ENCODE measurements at places on chromosomes 3 and 15. TPM values are rescaled to one million over a fixed set of nuclear protein-coding genes. Genes with fewer than 3 reads are reported as not detected.

Gene C3orf85
- not detected for total RNA-seq

Gene REC114
- not detected for total RNA-seq

Gene ADGRG7
- total RNA-seq: not detected

Gene UBE2E2
- total RNA-seq: 5.0 TPM

DNA sequence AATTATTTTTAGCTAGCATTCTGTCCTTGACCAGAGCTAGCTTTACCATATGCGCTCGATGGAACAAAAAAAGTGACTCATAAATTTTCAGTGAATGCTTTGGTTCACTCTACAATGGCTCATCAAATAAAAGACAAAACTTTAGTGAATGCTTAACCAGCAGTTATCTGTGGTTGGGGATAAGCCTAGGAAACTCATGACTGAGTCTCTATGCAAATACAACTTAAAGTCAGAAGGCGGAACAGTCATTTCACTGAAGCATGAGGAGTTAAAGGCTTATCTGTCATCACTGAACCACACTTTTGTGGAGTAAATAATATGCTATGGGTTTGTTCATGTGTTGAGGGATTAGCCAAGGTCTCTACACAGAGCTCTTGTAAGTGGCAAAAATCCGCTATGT is 308.4 kb downstream of the SQOR start:
- no peaks in the 10 kb centered on the region for H3K27me3 ChIP-seq
- no peak overlapping the region for H3K4me3 ChIP-seq
- no peaks in the 10 kb centered on the region for H3K4me1 ChIP-seq
- H3K36me3 ChIP-seq: no peaks in the 10 kb centered on the region
- no peak overlapping the region for H3K27ac ChIP-seq

DNA sequence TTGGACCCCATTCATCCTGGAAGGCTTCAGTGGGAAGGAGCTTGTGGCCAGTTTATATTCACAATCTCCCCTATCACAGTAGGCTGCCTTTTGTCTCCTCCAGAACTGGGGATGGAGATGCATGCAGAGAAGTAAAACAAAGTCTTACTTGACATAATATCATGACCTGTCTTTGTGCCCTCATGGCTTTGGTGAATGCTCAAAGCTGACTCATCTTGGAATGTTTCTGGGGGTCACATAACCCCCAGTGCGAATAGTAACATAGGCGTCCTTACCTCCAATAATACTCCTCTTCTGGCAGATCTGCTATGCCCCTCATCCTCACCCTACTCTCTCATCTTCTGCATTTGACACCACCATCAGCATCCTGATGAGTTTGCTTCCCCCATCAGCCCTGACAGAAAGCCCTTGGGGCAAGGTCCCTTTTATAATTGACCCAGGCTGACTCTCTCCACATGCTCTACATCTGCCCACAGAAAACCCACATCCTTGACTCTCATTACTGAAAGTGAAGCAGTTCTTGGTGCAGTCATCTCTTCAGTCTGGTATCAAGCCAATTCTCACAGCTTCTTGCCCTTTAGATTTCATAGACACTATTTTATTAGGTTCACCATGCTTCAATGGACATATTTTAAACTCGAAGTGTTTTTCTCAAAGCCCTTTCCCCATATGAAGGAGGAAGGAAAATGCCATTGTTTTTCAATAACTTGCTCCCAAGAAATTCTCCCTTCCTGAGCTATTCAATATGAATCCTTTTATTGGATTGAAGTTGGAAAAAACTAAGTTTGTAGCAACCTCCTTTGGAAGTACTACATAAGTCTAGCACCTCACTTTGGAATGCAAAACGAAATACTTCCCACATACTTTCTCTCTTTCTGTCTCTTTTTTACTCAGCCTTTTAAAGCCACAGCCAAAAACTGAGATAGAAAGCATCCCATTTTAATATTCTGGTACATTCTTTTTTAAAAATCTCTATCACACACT is 36.6 kb downstream of the OSTN start:
- no peak for DNase-seq
- no peak overlapping the region for H3K4me3 ChIP-seq
- no peaks in the 10 kb centered on the region for H3K36me3 ChIP-seq
- no peak overlapping the region for H3K27ac ChIP-seq

- peaks cover 64% of the 10 kb centered on the region for H3K27me3 ChIP-seq
- H3K4me3 ChIP-seq: no peak overlapping the region
- peaks cover 1% of the 10 kb centered on the region for H3K36me3 ChIP-seq
- H3K4me1 ChIP-seq: no peaks in the 10 kb centered on the region
- DNase-seq: no peak
- H3K27ac ChIP-seq: no peak overlapping the region
Observed at GRCh38 chr3:14822670-14823390, 4.1 kb downstream of the FGD5 start.

DNA sequence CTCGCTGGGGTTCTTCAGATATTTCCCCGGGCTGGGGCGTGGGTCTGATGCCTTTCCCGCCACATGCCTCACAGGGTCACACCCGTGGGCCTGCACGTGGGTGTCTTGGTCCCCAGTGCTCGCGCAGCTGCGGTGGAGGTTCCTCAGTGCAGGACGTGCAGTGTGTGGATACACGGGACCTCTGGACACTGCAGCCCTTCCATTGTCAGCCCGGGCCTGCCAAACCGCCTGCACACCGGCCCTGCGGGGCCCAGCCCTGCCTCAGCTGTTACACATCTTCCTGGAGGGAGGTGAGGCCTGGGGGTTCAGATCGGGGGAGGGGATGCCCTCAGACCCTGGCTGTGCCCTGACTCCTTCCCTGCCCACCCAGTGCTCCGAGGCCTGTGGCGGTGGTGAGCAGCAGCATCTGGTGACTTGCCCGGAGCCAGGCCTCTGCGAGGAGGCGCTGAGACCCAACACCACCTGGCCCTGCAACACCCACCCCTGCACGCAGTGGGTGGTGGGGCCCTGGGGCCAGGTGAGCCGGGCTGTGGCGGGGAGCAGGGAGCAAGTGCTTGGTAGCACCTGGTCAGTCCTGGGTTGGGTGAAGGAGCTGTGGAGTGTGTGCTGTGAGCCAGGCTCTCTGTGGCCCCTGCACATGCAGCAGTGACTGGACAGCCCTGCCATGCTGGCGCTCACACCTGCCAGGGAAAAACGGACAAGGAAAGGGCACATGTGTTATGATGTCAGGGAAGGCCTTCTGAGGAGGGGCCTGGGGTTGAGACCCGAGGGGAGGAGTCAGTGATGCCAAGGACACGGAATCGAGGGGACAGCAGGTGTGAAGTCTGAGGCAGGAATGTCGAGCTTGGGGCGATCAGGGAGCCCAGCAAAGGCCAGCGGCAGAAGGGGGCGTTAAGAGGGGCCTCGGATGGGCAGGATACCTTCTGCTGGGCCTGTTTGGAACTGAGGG is 88.9 kb downstream of the TBC1D2B start:
- no peak overlapping the region for H3K27ac ChIP-seq
- H3K4me1 ChIP-seq: peaks cover 20% of the 10 kb centered on the region
- H3K4me3 ChIP-seq: peak overlapping the region; percentile 41
- no peak for DNase-seq
- no peaks in the 10 kb centered on the region for H3K36me3 ChIP-seq

DNA sequence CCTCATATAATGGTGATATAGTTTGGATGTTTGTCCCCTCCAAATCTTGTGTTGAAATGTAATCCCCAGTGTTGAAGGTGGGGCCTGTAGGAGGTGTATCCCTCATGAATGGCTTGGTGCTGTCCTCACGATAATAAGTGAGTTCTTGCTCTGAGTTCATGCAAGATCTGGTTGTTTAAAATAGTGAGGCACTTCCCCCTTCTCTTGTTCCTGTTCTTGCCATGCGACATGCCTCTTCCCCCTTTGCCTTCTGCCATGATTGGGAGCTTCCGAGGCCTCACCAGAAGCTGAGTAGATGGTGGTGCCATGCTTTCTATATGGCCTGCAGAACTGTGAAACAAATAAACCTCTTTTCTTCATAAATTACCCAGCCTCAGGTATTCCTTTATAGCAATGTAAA is 39.2 kb downstream of the REC114 start:
- no peaks in the 10 kb centered on the region for H3K4me1 ChIP-seq
- no peak for DNase-seq
- no peaks in the 10 kb centered on the region for H3K36me3 ChIP-seq
- H3K27me3 ChIP-seq: peaks cover 12% of the 10 kb centered on the region
- H3K4me3 ChIP-seq: no peak overlapping the region

DNA sequence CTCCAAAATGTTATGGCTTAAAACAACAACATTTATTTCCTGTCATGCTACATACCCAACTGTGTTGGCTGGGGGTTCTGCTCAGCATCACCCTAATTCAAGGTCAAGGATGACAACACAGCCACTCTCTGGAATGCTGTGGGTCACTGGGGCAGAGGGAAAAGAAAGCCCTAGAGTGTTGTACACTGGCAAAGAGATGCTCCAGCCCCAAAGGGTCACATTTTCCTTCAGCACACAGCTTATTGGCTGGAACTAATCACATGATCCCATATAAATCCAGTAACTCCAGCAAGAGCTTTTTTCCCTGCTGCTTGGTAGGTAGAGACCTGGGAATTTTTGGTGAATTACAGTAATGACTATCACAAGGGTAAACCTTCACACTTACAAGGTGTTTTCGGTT is 1041.4 kb downstream of the NTRK3 start:
- H3K27me3 ChIP-seq: peaks cover 24% of the 10 kb centered on the region
- H3K36me3 ChIP-seq: no peaks in the 10 kb centered on the region
- no peak overlapping the region for H3K27ac ChIP-seq
- no peak for DNase-seq
- H3K4me1 ChIP-seq: no peaks in the 10 kb centered on the region

DNA sequence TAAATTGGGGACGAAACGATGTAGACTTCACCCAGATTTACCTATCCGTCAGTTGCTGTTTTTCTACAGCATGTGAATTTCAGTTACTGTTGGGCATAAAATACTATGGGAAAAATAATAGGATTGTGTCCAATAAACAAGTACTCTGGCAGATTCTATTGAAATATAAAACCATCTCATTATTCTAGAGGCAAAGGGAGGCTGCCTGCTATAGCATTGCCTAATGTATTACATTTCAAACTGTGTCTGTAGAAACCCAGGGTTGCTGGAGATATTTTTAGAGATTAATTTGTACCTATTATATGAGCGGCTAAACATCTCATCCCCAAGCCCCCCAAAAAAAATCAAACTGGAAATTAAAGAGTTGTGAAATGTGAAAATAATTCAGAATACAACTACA is 159.6 kb upstream of the IL12A start:
- H3K27me3 ChIP-seq: peaks cover 9% of the 10 kb centered on the region
- no peak overlapping the region for H3K4me3 ChIP-seq
- H3K36me3 ChIP-seq: no peaks in the 10 kb centered on the region
- DNase-seq: no peak
- H3K4me1 ChIP-seq: peaks cover 2% of the 10 kb centered on the region

GRCh38 chr3:54321520-54321919 is 199.2 kb downstream of the CACNA2D3 start:
- H3K36me3 ChIP-seq: no peaks in the 10 kb centered on the region
- no peaks in the 10 kb centered on the region for H3K27me3 ChIP-seq
- no peak for DNase-seq
- no peak overlapping the region for H3K4me3 ChIP-seq

DNA sequence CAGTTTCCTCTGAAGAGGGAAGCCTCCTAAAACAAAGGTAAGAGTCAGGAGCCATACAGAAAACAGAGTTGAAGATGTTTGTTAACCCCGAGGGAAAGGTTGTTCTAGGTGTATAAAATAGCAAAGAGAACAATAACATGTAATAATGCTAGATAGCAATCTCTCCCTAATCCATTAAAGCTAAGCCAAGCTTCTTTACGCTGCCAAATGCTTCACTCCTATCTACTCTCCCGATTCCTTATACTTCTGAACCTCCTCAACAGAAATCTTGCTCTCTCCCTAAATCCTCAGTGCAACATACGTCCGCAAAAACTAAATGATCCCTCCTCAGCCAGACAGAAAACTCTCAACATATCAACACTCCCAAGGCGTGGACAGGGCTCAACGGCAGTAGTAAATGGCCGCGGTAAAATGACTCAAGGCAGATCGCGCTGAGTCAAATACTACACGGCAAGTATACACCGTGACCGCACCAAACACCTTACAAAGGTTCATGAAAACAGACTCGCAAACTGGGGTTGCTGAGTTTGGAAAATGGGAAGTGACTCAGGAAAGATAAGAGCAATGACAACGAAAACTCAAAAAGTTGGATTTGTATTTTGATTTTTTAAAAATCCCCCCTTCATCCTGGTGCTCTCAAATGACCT is 682 bp downstream of the CLDND1 start:
- H3K4me1 ChIP-seq: peaks cover 44% of the 10 kb centered on the region
- peaks cover 19% of the 10 kb centered on the region for H3K36me3 ChIP-seq
- H3K27me3 ChIP-seq: no peaks in the 10 kb centered on the region
- H3K27ac ChIP-seq: peak overlapping the region; percentile 97
- DNase-seq: peak; percentile 18

GRCh38 chr15:96264351-96264798 is 66.1 kb upstream of the NR2F2 start:
- H3K27ac ChIP-seq: no peak overlapping the region
- H3K4me1 ChIP-seq: no peaks in the 10 kb centered on the region
- DNase-seq: no peak
- H3K36me3 ChIP-seq: no peaks in the 10 kb centered on the region
- no peak overlapping the region for H3K4me3 ChIP-seq
- no peaks in the 10 kb centered on the region for H3K27me3 ChIP-seq

DNA sequence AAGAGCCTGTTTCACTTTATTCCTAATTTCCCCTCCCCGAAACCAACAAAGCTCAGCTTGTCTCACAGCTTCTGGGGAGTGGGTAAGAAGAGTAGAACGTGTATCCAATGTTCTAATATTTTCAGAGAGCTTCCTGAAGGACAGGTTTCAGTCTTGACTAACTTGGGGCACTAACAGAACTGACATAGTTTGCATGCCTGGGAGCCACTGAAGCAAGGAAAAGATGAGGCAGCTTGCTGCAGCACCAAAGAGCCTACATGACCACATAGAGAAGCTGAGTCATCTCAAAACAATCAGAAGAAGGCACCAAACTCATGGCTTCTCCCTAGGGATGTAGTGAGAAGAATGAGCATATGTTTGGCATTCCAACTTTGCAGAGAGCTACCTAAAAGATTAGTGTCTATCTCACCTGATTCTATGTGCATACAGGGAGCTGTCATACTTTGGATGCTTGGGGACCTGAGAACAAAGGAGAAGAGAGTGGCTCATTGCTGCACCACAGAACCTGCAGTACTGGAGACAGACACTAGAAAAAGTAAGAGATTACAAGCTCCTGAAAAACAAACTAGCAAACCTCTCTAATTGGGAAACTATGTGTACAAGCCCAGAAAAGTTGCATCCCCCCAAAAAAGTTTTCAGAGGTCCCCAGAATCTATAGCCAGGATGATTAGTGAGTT is 86.9 kb downstream of the DCLK3 start:
- H3K4me1 ChIP-seq: no peaks in the 10 kb centered on the region
- H3K4me3 ChIP-seq: no peak overlapping the region
- DNase-seq: no peak
- no peak overlapping the region for H3K27ac ChIP-seq
- H3K36me3 ChIP-seq: no peaks in the 10 kb centered on the region
- no peaks in the 10 kb centered on the region for H3K27me3 ChIP-seq

GRCh38 chr3:138675393-138675792 is 66.8 kb downstream of the FAIM start:
- peaks cover 14% of the 10 kb centered on the region for H3K36me3 ChIP-seq
- peaks cover 5% of the 10 kb centered on the region for H3K4me1 ChIP-seq
- DNase-seq: no peak
- H3K4me3 ChIP-seq: no peak overlapping the region
- no peak overlapping the region for H3K27ac ChIP-seq

- no peak overlapping the region for H3K27ac ChIP-seq
- H3K4me1 ChIP-seq: no peaks in the 10 kb centered on the region
- DNase-seq: no peak
- no peaks in the 10 kb centered on the region for H3K36me3 ChIP-seq
Observed at GRCh38 chr3:80391573-80391972, 623.8 kb upstream of the ROBO1 start.

GRCh38 chr3:98180319-98180890 is 13.9 kb downstream of the OR5H15 start:
- no peaks in the 10 kb centered on the region for H3K4me1 ChIP-seq
- H3K27ac ChIP-seq: no peak overlapping the region
- no peaks in the 10 kb centered on the region for H3K36me3 ChIP-seq

Data from T-helper 17 cell (primary cell).